GM23248 (cell line): ENCODE measurements at places on chromosomes 4 and X. TPM values are rescaled to one million over a fixed set of nuclear protein-coding genes. Genes with fewer than 3 reads are reported as not detected.

The CNOT6L gene
- 9.2 and 11.1 TPM in 2 replicates for total RNA-seq

The NKAP gene
- total RNA-seq: 1.3 and 3.1 TPM in 2 replicates

The PKD2 gene
- total RNA-seq: 125 and 136 TPM in 2 replicates

The EPGN gene
- total RNA-seq: 0.86 TPM in 1 of 2 replicates, not detected in the other

The IL13RA2 gene
- 9.4 and 11.5 TPM in 2 replicates for total RNA-seq

The TEX13C gene
- not detected in 2 replicates for total RNA-seq

The STARD8 gene
- 2.4 and 4.9 TPM in 2 replicates for total RNA-seq

The CEP135 gene
- total RNA-seq: 3.2 and 6.6 TPM in 2 replicates

The PNPLA4 gene
- total RNA-seq: 3.0 and 10.7 TPM in 2 replicates

The CT45A3 gene
- not detected in 2 replicates for total RNA-seq

The TMEM35A gene
- total RNA-seq: 0.32 and 0.76 TPM in 2 replicates

GRCh38 chr4:110644008-110644407 is 21.1 kb upstream of the PITX2 start:
- H3K27ac ChIP-seq: no peak overlapping the region
- H3K27me3 ChIP-seq: no peaks in the 10 kb centered on the region
- H3K4me3 ChIP-seq: no peak overlapping the region
- H3K4me1 ChIP-seq: no peaks in the 10 kb centered on the region

- H3K4me3 ChIP-seq: no peak overlapping the region
- H3K27ac ChIP-seq: no peak overlapping the region
- no peaks in the 10 kb centered on the region for H3K4me1 ChIP-seq
- no peaks in the 10 kb centered on the region for H3K27me3 ChIP-seq
Measured at GRCh38 chr4:98945297-98945850, 16.4 kb upstream of the EIF4E start.

DNA sequence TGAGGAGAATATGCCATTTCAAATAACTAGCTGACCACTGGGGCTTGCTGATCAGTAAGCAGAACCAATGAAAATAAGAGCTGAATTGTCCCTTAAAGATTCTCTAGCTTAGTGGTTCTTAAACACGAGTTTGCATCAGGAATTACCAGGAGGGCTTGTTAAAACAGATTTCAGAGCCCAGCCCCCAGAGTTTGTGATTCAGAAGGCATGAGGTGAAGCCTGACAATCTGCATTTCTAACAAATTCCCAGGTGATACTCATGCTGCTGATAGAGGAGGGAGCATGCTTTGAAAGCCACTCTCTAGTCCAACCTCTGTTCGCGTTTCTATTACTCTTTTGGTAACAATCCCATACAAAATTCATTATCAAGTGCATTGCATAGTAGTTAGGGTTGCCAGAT is 35.5 kb downstream of the DCX start:
- no peak overlapping the region for H3K4me3 ChIP-seq
- DNase-seq: no peak
- no peaks in the 10 kb centered on the region for H3K27me3 ChIP-seq
- H3K36me3 ChIP-seq: no peaks in the 10 kb centered on the region
- H3K4me1 ChIP-seq: no peaks in the 10 kb centered on the region

DNA sequence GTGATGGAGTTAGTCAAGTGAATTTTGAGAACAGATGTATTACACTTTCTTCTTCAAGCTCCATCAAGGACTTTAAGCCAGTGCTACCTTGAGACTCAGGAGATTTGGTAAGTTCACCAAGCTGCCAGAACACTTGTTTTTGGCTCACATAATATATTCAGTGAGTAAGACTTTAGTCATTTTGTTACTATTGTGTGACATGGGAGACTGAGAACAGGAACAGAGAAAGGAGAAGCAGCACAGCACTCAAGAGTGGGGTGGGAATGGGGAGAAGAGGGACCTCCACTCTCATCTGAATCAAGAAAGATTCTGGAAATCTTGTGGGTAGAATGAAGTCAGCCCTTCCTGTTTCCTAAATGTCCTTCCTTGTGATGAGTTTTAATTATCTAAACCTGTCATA is 87.3 kb upstream of the TET2 start:
- no peak overlapping the region for H3K27ac ChIP-seq
- H3K4me3 ChIP-seq: no peak overlapping the region
- no peak for DNase-seq

DNA sequence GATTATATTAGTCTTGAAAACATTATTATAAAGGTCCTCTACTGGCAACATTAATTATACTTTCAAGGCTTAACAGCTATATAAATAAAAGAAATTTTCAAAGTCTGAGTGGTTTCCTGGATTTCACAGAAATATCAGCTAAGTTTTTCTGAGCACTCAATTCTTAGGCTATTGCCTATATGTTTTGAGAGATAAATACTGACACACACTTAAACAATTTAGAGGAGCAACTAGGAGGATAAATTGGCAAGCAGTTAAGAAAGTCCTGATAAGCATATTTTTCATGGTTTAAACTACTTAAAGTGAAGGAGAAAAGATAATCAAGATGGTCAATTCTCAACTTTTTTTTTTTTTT is 2.7 kb upstream of the MGARP start:
- no peaks in the 10 kb centered on the region for H3K27me3 ChIP-seq
- peak overlapping the region; percentile 32 for H3K4me3 ChIP-seq
- peak; percentile 31 for DNase-seq
- H3K4me1 ChIP-seq: peaks cover 25% of the 10 kb centered on the region
- no peaks in the 10 kb centered on the region for H3K36me3 ChIP-seq

DNA sequence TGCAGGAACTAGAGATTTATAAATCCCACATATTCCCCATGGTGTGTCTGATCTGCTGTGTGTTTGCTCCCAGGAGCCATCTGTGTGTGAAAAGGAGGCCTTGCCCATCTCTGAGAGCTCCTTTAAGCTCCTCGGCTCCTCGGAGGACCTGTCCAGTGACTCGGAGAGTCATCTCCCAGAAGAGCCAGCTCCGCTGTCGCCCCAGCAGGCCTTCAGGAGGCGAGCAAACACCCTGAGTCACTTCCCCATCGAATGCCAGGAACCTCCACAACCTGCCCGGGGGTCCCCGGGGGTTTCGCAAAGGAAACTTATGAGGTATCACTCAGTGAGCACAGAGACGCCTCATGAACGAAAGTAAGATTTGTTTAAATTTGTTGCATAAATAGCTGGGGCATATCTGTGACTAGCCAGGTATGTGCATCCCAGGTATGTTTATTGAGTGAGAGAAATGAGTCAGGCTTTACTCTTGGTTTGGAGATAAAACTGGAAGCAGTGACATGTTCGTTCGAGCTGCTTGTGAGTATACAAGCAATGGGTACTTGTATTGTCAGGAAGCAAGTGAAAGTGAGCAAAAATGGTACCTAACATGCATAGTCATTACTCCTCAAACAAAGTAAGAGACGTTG is 89.5 kb downstream of the PTTG2 start:
- H3K27me3 ChIP-seq: no peaks in the 10 kb centered on the region
- no peaks in the 10 kb centered on the region for H3K4me1 ChIP-seq
- H3K36me3 ChIP-seq: no peaks in the 10 kb centered on the region
- DNase-seq: no peak
- no peak overlapping the region for H3K4me3 ChIP-seq

GRCh38 chr4:20486433-20486832 is 213.8 kb upstream of the PACRGL start:
- H3K27ac ChIP-seq: no peak overlapping the region
- no peak for DNase-seq
- no peak overlapping the region for H3K4me3 ChIP-seq
- peaks cover 12% of the 10 kb centered on the region; the same call in 1 of the 2 replicates for H3K36me3 ChIP-seq
- H3K4me1 ChIP-seq: peaks cover 15% of the 10 kb centered on the region
- no peaks in the 10 kb centered on the region for H3K27me3 ChIP-seq

- H3K4me3 ChIP-seq: no peak overlapping the region
- no peak for DNase-seq
- H3K4me1 ChIP-seq: no peaks in the 10 kb centered on the region
- H3K27me3 ChIP-seq: peaks cover 3% of the 10 kb centered on the region; the same call in 1 of the 2 replicates
- H3K27ac ChIP-seq: no peak overlapping the region
- H3K36me3 ChIP-seq: no peaks in the 10 kb centered on the region
Measured at GRCh38 chr4:108072300-108072699, 82.6 kb downstream of the HADH start.

GRCh38 chrX:154712781-154713740 is 37.8 kb downstream of the GAB3 start:
- no peak overlapping the region for H3K4me3 ChIP-seq
- DNase-seq: peak; percentile 80
- H3K27me3 ChIP-seq: no peaks in the 10 kb centered on the region
- no peaks in the 10 kb centered on the region for H3K36me3 ChIP-seq
- peak overlapping the region; percentile 74 for H3K27ac ChIP-seq
- peaks cover 10% of the 10 kb centered on the region for H3K4me1 ChIP-seq

DNA sequence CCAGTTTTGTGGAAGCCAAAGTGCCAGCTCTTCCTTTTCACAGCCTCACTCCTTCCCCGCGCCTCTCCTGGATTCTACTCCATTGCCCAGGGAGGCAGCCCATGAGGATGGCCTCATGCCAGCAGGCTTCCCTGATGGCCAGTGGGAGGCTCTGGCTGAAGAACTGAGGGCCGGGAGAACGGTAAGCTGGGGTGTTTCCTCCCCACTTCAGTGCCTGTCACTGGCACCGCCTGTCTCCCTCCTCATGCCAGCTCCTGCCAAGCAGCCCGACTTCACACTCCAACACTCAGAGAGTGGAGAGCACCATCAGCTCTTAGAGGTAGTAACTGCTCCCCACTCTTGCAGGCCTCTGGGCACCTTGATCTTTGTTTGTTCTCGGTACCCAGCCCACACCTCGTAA is 46.9 kb upstream of the STIM2 start:
- DNase-seq: no peak
- no peaks in the 10 kb centered on the region for H3K36me3 ChIP-seq
- no peak overlapping the region for H3K27ac ChIP-seq
- H3K4me3 ChIP-seq: no peak overlapping the region

DNA sequence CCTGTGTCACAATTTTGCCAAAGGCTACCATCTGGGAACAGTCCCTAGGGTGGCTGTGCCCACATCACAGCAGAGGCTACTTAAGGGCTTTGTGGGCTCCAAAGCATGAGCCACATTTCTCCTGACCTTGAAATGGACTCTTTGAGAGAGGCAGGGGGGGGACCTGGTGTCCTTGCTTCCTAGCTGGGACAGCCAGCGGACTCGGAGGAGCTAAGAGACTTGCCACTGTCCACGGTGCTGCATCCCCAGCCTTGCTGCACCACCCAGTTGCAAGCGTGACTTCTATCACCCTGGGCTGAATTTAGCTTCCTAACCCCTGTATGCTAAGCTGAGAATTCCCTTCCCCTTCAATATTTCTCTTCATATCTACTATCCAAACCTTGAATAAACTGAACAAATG is 99.0 kb downstream of the PHKA2 start:
- no peak overlapping the region for H3K4me3 ChIP-seq
- no peak overlapping the region for H3K27ac ChIP-seq
- H3K27me3 ChIP-seq: no peaks in the 10 kb centered on the region
- H3K4me1 ChIP-seq: 0 out of 2 replicates have a peak, but pooled peaks cover 6% of the 10 kb centered on the region
- peak; percentile 17 for DNase-seq

DNA sequence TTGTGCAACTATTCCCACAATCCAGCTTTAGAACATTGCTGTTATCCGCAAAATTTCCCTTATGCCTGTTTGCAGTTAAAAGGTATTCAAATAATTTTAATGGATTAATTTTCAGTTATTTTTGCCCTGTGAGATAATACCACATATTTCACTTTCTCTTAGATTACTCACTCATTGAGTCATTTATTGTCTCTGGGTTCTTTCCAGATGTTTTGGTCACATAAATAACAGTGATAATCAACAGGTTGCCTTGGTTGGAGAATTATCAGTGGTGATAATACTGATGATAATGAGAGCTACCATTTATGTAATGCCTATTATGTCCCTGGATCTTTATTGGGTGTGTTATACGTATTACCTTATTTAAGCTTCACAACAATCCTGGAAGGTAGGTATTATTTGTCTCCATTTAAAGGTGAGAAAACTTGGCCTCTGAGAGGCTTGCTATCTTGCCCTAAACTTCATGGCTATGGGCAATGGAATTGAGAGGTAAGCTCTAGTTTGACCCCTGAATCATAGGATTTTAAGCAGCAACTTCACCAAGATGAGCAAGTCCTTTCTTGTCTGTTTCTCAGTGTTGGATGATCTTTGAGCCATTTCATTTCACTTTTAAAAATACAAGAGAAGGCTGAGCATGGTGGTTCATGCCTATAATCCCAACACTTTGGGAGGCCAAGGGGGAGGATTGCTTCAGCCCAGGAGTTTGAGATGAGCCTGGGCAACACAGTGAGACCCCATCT is 87.4 kb downstream of the KIT start:
- peak; percentile 32 for DNase-seq
- H3K27ac ChIP-seq: no peak overlapping the region
- no peak overlapping the region for H3K4me3 ChIP-seq
- no peaks in the 10 kb centered on the region for H3K36me3 ChIP-seq

- H3K4me1 ChIP-seq: no peaks in the 10 kb centered on the region
- DNase-seq: no peak
- no peak overlapping the region for H3K4me3 ChIP-seq
- no peaks in the 10 kb centered on the region for H3K27me3 ChIP-seq
- no peaks in the 10 kb centered on the region for H3K36me3 ChIP-seq
Measured at GRCh38 chr4:101696276-101697010, 94.1 kb upstream of the BANK1 start.

GRCh38 chr4:2818351-2818939 is 25.2 kb upstream of the ADD1 start:
- H3K4me3 ChIP-seq: peak overlapping the region; percentile 72
- DNase-seq: peak; percentile 54
- H3K4me1 ChIP-seq: no peaks in the 10 kb centered on the region
- no peaks in the 10 kb centered on the region for H3K36me3 ChIP-seq
- no peak overlapping the region for H3K27ac ChIP-seq

- peak; percentile 58 for DNase-seq
- H3K4me3 ChIP-seq: peak overlapping the region; percentile 87
- H3K27me3 ChIP-seq: no peaks in the 10 kb centered on the region
- H3K4me1 ChIP-seq: peaks cover 20% of the 10 kb centered on the region
Measured at GRCh38 chr4:145177906-145178538, 2.4 kb downstream of the OTUD4 start.

GRCh38 chr4:95165926-95166524 is 382.7 kb downstream of the UNC5C start:
- H3K4me1 ChIP-seq: no peaks in the 10 kb centered on the region
- DNase-seq: peak; percentile 81
- no peaks in the 10 kb centered on the region; the same call in 1 of the 2 replicates for H3K27me3 ChIP-seq
- H3K36me3 ChIP-seq: no peaks in the 10 kb centered on the region
- no peak overlapping the region for H3K27ac ChIP-seq
- H3K4me3 ChIP-seq: no peak overlapping the region

DNA sequence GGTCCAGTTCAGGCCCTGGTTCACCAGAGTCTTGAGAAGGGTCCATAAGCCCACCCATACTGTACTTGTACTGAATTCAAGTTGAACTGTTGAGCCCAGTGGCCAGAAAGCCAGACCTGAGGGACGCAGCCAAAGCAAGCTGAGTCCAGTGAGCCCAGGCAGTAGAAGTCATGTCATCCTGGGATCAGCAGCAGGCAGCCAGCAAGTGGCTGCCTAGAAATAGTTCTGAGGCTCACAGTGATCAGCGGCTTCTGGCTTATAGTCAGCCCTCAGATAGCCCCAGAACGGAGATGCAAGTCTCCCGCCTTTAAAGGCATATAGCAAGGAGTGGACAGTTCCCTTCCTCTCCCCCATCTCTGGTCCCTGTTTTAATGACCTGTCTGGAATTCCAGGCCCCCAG is 347.1 kb downstream of the FBXW7 start:
- no peak for DNase-seq
- no peak overlapping the region for H3K4me3 ChIP-seq
- H3K4me1 ChIP-seq: no peaks in the 10 kb centered on the region
- H3K27ac ChIP-seq: no peak overlapping the region
- no peaks in the 10 kb centered on the region for H3K36me3 ChIP-seq
- no peaks in the 10 kb centered on the region; the same call in 1 of the 2 replicates for H3K27me3 ChIP-seq
